GM04504 (cell line): ENCODE measurements at places on chromosomes 2 and 18.

- no peak for DNase-seq
These were observed 19.1 kb upstream of the TXNDC2 start for GRCh38 chr18:9866627-9867026.

DNA sequence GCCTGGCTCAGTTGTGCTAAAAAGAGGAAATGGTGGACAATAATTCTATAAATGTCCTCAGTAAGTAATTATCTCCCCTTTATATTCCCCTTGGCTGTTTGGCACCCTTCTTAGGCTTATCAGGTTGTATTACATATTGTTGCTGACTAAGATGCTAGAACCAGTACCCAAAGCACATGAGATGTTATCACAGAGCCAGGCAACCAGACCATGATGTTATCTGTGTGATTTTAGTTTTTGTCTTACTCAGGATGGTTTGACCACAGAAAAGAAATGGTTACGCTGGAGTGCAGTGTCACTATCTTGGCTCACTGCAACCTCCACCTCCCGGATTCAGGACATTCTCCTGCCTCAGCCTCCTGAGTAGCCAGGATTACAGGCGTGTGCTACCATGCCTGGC, 15.2 kb downstream of the R3HDM1 start:
- DNase-seq: no peak

- no peak for DNase-seq
These were observed 54.0 kb upstream of the CWC22 start for GRCh38 chr2:180061085-180061484.

GRCh38 chr18:47260924-47261701, 9.7 kb upstream of the SKOR2 start:
- no peak for DNase-seq

DNA sequence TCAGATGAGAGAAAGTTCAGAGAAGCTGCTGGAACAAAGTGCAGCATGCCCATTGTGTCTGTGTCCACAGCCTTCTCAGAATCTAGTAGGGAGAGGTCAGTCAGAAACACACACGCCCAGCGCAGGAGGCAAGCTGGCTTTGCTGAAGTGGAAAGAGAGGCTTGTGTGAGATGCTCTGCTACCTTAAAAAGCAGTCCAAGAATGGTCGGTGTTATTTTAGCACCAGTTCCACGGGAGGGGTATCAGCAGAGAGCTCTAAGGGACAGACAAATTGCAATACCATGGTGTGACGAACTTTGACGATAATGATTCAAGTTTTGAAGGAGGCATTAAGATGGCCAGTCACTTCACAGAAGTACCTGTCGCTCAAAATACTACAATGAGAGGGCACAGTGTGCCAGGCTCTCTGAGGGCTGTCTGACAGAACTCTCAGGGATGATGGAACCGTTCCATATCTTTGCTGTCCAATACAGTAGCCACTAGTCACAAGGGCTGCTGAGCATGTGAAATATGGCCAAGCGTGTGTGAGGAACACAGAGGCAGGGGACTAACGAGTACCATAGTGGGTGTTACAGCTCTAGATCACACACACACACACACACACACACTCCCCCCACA, 237.5 kb upstream of the TMEM200C start:
- DNase-seq: no peak
